ENCODE measurements at places on chromosomes 1 and 21. TPM values are rescaled to one million over a fixed set of nuclear protein-coding genes. Genes with fewer than 3 reads are reported as not detected.

CIART gene
- 1.3 TPM for total RNA-seq

DNA sequence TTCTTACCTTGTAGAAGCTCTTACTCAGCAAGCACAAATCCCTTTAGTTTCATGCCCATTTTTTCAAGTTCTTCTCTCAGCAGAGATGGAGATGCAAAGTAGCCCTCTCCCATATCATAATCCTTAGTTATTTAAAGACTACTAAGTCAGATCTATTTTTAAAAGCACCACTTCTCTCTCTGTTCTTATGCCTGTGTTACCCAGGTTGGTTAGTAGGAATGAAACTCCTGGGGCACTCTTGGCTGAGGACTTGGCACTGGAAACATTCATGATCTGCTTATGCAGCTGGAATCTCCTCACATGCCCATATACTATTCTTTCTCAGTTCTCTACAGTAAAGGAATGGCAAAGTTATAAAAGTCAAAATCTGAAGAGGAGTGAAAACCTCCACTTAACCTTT lies 51.9 kb upstream of the PPP2R5A start:
- no peak for DNase-seq

GRCh38 chr1:94061513-94062443 lies 59.2 kb downstream of the ABCA4 start:
- peak; percentile 76 for DNase-seq

GRCh38 chr21:44485254-44485793 lies 30.0 kb downstream of the LRRC3 start:
- peak; percentile 39 for DNase-seq

DNA sequence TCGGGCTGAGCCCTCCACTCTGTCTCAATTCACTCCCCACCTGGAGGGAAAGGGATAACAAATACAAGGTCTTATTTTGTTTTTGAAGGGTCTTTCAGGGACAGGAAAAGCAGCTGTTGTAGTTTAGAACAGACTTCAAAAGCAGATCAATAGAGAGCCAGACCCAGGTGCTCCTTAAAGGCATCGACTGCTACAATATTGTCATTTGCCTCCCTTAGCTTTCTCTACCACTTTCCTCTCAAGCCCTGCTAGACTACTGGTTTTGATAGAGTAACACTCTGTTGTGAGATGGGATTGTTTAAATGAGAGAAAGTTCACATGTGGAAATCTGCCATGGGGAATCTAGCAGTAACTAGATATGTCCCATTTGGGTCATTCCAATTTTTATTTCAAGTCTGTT lies 24.0 kb downstream of the RGS7 start:
- no peak for DNase-seq
